ENCODE measurements at places on chromosomes 4 and X.

- DNase-seq: no peak
Observed at GRCh38 chr4:80153874-80154544, 43.3 kb upstream of the PRDM8 start.

DNA sequence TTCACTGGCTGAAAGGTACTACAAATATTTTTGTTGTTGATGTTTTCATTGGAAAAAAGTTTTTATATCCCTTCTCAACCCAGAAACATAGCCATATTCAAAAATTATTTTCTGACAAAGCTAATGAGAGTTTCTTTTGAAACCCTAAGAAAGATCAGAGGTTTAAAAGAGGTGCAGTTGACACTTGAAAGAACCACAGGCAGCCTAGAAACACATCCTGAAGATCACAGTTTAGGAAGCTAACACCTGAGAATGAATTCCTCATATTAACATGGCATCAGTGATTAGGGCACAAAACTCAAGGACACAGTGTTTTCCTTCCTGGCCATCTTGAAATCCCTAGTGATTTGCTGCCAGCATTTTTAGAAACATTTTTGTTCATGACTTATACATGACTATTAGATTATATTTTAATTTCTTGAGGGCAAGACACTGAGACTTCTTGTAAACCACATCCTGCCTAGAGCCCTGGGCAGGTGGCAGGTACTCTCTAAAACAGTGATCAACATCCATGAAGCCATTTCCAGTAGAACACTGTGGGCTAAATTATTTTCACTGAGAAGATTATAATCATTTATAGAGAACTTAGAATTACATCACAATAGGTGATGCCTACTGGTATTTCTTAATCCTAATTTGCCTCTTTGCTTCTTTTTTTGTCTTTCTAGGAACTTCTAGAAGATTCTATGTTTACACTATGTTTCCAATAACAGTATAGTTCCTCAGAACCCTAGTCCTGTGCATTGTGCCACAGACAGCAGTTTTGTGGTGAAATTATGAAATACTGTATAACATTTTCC lies 80.0 kb downstream of the ARSJ start:
- DNase-seq: no peak

DNA sequence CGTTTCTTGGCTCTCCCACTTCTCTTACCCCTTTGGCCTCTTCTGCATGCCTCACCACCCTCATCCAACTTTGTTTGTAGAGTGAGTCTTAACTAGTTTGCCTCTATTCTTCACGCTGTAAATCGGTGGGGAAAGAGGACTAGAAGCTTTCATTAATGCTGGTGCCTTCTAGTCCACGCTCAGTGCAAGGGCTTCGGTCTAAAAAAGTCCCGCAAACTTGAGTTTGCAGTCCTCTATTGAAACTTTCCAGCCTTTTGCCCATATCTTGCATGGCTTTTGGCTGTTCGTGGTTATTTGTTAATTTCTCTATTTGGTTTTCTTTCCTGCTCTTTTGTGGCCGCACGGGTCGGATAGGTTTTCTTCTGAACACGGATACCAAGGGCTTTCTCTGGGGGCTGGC lies 868 bp downstream of the DACH2 start:
- DNase-seq: no peak

DNA sequence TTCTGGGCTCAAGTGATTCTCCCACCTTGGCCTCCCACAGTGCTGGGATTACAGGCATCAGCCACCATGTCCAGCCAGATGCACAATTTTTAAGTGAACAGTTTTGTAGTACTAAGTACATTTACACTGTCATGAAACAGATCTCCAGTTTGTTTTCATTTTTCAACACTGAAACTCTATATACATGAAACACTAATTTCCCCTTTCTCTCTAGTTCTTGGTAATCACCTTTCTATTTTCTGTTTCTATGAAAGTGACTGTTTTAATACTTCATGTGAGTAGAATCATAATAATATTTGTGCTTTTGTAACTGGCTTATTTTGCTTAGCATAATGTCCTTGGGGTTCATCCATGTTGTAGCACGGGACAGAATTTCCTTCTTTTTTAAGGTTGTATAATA lies 237.4 kb downstream of the CAMK2D start:
- no peak for DNase-seq

- no peak for DNase-seq
Observed at GRCh38 chrX:9824554-9824953, 38.3 kb downstream of the SHROOM2 start.

GRCh38 chr4:168241953-168242352 lies 76.6 kb downstream of the DDX60 start:
- no peak for DNase-seq

DNA sequence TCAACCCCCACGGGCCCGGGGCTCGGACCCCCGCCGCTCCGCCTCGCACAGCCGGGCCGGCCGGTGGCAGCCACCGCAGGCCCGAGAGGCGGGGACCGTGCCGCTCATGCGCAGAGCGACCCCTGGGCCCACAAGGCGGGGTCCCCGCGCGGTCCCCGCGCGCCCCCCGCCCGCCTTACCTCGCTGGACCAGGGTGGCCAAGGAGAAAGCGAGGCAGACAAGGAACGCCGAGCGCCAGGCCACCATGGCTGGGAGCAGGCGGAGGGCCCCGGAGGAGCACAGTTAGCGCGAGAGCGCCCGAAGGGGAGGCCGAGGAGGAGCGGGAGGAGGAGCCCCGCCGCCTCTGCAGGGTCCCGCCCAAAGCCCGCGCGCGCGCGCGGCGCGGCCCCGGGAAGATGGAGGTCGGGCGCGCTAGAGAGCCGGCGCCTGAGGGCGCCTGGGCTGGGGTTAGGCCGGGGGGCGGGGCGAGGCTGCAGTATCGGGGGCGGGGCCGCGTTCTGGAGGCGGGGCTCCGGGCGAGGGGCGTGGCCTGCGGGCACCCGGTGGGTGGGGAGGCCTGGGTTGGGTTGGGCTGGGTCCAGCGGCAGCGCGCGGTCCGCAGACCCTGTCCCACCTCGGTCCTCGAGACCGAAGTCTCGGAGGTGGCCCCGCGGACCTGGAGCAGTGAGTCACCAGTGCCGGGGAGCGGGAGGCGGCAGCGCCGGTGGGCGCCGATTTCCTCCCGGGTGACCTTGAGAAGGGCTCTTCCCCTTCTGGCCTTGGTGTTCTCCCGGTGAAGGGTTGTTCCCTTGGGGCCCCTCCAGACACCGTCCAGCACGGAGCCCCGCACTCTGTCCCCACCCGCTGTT lies at the start of gene CD99L2:
Gene CD99L2 (minus strand): TSS at position 326 of the 848 bp plus-strand sequence. CDS start 80 bp downstream, at position 246.
- DNase-seq: peak; percentile 88

DNA sequence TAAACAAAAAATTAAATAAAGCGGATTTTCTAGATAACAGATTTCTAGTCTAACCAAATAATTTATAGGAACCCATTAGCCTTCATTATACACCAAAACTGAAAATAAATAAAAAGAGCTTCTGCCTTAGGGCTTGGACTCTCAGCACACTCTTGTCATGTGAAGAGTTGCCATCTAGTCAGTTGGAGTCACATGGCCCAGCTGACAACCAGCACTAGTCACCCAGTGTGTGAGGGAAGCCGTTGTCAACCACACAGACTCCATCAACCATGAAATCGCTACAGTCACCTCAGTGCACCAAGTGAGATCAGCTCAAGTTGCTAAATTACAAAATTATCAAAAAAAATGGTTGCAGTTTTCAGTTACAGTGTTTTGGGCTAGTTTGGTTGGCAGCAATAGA lies 470.0 kb downstream of the GASK1B start:
- DNase-seq: no peak

DNA sequence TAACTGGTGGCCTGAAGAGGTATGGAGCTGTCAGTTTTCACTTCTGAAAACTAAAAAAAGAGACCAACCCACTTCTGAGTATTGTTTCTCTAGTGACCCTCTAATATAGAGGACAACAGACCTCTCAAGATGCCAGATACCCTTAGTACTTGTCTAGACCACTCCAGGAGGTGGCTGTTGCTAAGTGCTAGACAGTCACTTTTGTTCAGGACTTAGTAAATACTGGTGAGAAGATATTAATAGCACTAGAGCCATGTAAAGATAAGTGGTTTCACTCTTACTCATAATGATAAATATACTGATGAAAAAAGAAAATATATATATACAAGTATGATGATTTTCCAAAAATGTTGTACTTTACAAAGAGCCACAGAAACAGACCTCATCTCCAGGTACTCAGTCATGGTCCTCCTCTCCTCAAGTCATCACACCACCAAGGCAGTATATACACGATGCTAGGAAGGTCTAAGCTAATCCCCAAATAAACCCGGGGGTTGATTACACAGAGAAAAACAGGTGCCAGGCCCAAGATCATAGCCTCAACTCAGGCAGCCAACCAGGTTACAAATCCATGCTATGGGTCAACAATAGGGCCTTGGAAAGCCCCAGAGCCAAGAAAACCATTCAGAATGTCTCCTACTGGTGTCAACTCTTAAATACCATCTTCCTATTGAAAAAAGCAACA lies 66.9 kb downstream of the ARHGEF9 start:
- no peak for DNase-seq

DNA sequence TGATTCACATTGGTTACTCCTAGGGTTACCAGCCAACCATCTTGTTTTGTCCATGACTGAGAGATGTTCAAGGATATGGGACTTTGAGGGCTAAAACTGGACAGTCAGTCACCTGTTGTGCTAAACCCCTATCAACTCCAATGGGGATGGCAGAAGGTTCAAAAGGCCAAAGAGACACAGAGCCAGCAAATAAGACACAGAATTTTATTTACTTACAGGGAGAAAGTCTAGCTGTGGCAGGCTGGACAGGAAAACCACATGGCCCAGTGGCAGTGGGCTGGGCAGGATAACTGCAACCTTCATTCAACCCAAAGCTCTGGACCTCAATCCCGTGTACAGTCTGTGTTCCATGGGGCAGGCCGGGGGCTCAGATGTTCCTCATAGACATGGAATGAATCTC lies 326.7 kb upstream of the RPS6KA3 start:
- no peak for DNase-seq

DNA sequence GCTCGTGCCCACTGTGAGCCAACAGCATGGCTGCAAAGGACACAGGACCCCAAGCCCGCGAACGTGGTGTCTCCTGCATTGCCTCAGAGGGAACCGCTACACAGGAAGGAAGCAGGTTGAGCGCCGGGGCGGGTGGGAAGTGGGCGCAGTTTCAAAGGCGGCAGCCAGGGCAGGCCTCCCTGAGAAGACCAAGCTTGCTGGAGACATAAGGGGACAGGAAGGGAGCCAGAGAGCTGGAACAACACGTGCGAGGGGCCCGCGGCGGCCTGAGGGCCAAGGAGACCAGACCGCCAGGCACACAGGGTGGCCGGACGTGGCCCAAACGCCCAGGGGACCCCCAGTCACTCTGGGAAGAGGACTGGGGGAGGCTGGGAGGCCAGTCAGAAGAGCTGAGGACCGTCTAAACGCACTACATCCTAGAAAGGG lies 32.0 kb downstream of the CTBP1 start:
- DNase-seq: no peak

DNA sequence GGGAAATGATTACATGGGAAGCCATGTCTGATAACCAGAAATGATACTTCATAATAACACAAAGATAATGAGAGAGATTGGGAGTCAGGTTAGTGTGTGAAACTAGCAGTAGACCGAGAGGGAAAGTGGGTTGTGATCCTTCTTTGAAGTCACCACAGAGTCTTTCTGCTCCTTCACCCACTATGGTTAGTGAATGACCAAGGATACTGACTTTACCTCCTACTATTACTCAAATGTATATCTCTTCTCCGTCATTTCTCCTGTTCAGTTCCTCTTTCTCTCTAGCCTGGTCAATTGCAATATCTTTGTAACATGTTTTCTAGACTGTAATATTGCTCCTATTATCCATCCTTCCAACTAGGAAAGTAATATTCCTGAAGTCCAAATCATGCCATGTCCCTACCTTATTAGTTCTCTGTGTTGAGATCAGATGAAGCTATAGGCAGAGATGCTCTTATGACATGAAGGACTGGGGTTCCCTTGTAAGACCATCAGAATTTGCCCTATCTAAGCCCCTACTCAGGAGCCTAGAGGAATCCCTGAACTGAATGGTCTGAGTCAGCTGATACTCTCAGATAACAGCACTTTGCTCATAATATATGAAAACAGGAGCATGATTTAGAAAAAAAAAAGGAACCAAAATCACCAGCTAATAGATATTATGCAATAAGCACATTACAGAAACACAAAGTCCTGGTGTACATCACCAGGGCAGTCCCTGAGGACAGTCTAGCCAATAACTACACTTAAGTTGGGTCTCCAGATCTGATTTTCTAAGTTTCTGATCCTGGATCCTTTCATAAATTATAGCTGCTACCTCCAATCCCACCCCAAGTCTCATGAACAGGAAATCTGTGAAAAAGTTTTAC lies 81.2 kb downstream of the SHROOM3 start:
- DNase-seq: no peak

GRCh38 chr4:83389037-83389720 lies 54.5 kb upstream of the HPSE start:
- no peak for DNase-seq

- DNase-seq: no peak
Observed at GRCh38 chr4:15776871-15777648, 1.1 kb upstream of the CD38 start.

- no peak for DNase-seq
Observed at GRCh38 chr4:88196523-88197185, 38.2 kb upstream of the ABCG2 start.

GRCh38 chr4:176436293-176436973 lies 116.7 kb downstream of the SPCS3 start:
- no peak for DNase-seq

- peak; percentile 38 for DNase-seq
Observed at GRCh38 chrX:12970691-12971202, 4.2 kb upstream of the TMSB4X start.

DNA sequence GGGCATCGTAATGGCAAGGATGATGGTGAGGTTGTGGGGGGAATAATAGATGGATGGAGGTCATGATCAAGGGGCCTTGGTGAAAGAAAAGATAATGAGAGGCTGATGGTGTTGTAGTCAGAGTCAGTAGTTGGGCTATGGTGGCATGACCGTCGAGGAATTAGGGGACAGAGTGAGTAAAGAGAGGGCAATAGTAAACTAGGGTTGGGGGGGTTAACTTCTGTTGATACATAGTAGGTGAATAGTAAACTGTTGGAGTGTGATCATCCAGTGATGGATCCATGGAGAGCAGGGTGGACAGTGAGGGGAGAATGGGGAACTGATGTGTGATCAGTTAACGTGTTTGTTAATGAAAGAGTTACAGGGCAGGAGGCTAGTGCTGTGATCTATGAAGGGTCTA lies 920 bp downstream of the FTSJ1 start:
- no peak for DNase-seq

GRCh38 chr4:16652732-16653305 lies 245.6 kb downstream of the LDB2 start:
- DNase-seq: no peak

DNA sequence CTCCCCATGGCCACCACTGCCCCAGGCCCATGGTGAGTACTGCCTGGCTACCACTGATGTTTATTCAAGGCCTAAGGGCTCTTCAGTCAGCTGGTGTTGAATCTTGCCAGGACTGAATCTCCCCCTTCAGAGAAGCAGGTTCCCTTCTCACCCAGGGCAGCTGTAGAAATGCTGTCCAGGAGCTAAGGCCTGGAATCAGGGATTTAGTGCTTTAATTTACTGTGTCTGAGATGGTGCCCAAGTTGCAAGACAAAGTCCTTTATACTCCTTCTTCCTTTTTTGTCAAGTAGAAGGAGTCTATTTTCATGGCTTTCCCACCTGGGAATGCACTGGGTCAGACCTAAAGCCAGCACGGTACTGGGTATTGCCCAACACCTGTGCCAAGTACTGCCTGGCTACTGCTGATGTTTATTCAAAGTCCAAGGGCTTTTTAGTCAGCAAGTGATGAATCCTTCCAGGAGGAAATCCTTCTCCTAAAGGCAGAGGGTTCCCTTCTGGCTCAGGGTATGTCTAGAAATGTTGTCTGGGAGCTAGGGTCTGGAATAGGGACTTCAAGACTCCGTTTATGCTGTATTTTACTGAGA lies 117.6 kb upstream of the ATOH1 start:
- DNase-seq: no peak
